RPMI7951 (cell line): ENCODE measurements at places on chromosomes 4 and X. TPM values are rescaled to one million over a fixed set of nuclear protein-coding genes. Genes with fewer than 3 reads are reported as not detected.

PCDH7 gene
- 0.60 and 1.2 TPM in 2 replicates for total RNA-seq

DDX53 gene
- not detected in 2 replicates for total RNA-seq

PRDM8 gene
- 6.4 and 11.7 TPM in 2 replicates for total RNA-seq

FSTL5 gene
- total RNA-seq: 13.2 and 16.3 TPM in 2 replicates

FHDC1 gene
- 0.36 and 0.49 TPM in 2 replicates for total RNA-seq

SPANXA2 gene
- 16.3 and 75.6 TPM in 2 replicates for total RNA-seq

RTL3 gene
- 1.4 and 1.5 TPM in 2 replicates for total RNA-seq

GPRASP1 gene
- 0.20 and 0.36 TPM in 2 replicates for total RNA-seq

NUDT10 gene
- 0.68 and 0.96 TPM in 2 replicates for total RNA-seq

H2BW2 gene
- total RNA-seq: not detected in 2 replicates

DMRTC1B gene
- total RNA-seq: not detected in 2 replicates

SPATA18 gene
- total RNA-seq: 0.49 and 1.4 TPM in 2 replicates

PCDH18 gene
- 6.8 and 8.9 TPM in 2 replicates for total RNA-seq

MUC7 gene
- total RNA-seq: not detected in 2 replicates

BRS3 gene
- not detected in 2 replicates for total RNA-seq
